Activated naive CD8-positive, alpha-beta T cell treated with anti-CD3 and anti-CD28 coated beads, Interleukin-2, amount 10 ng/mL, durations not matched to agents 7 days and 5 days (primary cell): ENCODE measurements at places on chromosomes 6 and 20.

- DNase-seq: no peak
Measured at GRCh38 chr6:100166956-100167355, 172.9 kb upstream of the MCHR2 start.

GRCh38 chr20:20248620-20249200 lies 119.2 kb upstream of the INSM1 start:
- DNase-seq: no peak

DNA sequence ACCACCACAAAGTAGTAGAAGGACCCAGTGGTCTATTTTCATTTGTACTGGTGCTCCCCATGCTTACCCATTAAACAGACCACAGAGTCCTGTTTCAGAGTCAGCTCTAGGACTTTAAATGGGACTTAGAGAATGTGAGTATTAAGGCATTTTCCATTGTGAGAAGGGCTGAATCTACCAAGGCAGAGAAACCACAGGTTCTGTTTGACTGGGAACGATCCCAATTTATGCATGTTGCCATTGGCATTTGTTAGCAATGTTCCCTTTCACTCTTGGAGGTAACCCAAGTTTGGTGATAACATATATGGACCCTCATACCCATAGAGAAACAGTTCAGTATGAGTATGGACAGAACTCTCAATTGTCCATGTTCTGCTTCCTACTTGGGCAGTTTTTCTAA lies 672.8 kb downstream of the KIF16B start:
- DNase-seq: no peak

DNA sequence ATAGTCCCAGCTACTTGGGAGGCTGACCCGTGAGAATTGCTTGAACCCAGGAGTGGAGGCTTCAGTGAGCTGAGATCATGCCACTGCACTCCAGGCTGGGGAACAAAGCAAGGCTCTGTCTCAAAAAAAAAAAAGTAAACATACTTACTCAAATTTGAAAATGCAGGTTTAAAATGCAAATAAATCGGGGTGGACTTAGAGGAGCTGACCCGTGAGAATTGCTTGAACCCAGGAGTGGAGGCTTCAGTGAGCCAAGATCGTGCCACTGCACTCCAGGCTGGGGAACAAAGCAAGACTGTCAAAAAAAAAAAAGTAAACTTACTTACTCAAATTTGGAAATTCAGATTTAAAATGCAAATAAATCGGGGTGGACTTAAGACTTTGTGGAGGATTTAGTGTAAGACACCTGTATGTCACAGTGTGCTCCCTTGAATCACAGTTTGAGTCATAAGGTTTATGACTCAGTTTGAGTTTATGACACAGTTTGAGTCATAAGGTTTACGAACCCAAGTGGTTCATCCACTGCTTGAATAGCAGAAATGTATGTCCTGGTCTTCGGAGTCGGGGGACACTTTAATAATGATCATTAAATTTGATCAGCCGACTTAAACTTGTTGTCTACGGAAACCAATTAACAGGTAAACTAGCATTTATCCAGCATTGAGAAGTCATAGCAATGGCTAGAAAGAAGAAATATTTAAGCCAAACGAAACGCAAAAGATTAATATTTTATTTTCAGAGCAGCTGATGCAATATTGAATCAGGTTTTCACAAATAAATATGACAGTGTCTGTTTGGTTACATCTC lies 6.8 kb upstream of the MRPS10 start:
- DNase-seq: no peak

- no peak for DNase-seq
Measured at GRCh38 chr6:106702046-106702445, 72.7 kb downstream of the QRSL1 start.

GRCh38 chr6:95593025-95593424 lies 15.7 kb downstream of the MANEA start:
- no peak for DNase-seq

DNA sequence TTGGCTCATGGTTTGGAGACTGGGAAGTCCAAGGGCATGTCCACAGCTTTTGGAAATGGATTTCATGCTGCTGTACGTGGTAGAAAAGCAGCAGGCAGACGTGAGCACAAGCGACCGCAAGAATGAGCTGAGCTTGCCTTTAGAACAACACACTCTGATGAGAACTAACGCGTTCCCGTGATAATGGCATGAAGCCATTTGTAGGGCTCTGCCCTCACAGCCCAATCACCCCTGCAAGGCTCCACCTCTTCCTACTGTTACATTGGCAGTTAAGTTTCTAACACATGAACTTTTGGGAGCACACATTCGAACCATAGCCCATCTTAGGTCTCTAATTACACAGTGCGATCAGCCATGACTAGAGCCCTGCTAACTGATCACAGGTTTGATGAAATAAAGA lies 107.5 kb upstream of the TMEM170B start:
- no peak for DNase-seq

- no peak for DNase-seq
Measured at GRCh38 chr20:13683833-13684232, 45.1 kb upstream of the TASP1 start.

- DNase-seq: no peak
Measured at GRCh38 chr6:20680697-20681165, 146.5 kb downstream of the CDKAL1 start.

- no peak for DNase-seq
Measured at GRCh38 chr6:93242049-93242448, 177.3 kb downstream of the EPHA7 start.

GRCh38 chr6:113671421-113671820 lies 185.7 kb upstream of the MARCKS start:
- DNase-seq: no peak

DNA sequence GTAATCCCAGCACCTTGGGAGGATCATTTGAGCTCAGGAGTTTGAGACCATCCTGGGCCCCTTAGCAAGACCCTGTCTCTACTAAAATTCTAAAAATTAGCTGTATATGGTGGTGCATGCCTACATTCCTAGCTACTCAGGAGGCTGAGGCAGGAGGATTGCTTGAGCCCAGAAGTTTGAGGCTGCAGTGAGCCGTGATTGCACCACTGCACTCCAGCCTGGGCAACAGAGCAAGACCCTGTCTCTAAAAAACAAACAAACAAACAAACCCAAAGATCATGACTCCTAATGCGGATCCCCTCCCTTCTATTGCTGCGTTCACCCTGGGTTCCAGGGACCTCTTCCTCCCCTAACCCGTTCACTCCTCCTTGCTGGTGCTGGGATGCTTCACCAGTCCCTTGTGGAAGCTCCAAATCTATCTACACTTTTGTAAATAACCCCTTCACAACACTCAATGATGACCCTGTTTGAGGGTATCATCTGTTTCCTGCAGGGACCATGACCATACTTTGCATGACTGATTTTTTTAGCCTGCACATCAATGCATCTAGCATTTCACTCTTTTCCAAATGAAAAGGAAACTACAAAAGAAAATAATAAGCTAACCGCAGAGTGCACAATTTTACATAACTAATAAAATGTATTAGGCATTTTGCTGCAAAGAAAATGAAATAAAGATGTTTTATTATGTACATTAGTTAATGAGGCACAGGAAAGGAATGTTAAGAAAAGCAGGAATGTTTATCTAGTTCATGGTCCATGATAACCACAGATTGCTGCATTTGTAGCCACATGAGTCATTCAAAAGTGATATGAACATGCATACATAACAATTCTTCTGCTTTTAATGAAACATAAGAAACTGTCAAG lies 30.5 kb upstream of the IPCEF1 start:
- no peak for DNase-seq

GRCh38 chr20:19543101-19543500 lies 215.0 kb upstream of the RIN2 start:
- DNase-seq: no peak

DNA sequence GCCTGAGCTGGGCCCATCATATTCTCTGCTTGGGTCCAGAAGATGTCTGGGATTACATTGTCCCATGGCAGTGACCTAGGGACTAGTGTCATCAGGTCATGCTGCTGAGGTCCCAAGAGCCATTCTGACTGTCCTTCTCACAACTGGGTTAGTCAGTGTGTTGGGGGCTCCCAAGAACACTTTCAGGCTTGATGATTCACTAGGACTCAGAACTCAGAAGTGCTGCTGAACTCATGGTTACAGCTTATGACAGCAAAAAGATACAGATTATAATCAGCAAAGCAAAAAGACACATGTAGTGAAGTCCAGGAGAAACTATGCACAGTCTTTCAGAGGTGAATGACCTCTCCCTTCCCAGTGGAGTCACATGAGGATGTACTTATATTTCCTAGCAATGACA lies 107.8 kb downstream of the SYNE1 start:
- no peak for DNase-seq
